ENCODE measurements at places on chromosomes 16 and 17.
A peak's percentile ranks its signal among the peaks of the same experiment; 100 is the strongest.

- no peak for DNase-seq
Measured at GRCh38 chr17:2957631-2958286, 105.6 kb downstream of the OR1D5 start.

- DNase-seq, result no peak
Measured at GRCh38 chr16:88560714-88561484, 9.3 kb upstream of the ZC3H18 start.

DNA sequence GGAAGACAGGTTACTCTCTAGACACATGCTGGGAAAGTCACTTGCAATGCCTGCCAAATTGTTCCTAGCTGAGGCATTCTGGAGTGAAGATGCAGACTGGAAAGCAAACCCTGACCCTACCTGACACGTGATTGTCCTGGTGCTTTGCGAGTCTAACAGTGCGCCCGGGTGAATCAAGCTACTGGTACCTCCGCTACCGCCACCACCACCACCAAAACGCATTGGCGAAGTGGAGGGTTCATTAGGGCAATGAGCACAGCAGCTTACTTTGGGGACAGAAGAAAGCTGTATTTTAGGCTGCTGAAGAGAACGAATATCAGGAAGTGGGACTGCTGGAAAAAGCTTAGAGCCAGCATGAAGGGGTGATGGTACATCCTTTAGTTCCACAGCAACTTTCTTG is 7.0 kb downstream of the MARF1 start:
- DNase-seq, result no peak

- DNase-seq, result no peak
Measured at GRCh38 chr16:81005610-81006161, 999 bp downstream of the CMC2 start.

DNA sequence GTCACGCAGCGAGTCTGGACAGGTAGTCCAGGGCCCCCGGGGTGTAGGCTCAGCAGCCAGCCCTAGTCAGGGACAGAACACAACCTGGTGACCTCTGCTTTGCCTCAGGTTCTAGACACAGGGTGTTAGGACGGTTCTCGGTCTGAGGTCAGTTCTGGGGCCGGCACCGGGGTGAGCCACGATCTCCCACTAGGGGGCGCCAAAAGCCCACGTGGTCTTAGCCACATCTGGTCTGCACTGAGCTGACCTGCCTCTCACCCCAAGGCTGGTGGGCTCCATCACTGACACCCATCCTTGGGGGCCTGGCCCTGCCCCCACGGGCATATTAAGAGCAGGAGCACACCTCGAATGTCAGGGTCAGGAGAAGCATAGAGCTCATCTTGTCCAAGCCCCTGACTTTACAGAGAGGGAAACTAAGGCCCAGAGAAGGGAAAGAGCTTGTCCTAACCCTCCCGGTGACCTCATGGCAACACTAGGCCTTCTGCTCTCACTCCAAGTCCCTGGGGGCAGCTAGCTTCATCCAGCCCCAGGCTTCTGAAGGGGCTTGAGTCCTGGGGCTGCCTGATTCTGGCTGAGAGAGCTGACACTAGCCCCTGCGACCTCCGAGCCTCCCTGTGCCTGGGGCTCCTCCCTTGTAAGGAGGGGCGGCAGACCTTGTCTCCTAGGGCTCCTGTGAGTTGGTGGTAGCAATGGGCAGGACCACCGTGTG is 9.0 kb downstream of the SLC5A10 start:
- DNase-seq, result peak; percentile 93

DNA sequence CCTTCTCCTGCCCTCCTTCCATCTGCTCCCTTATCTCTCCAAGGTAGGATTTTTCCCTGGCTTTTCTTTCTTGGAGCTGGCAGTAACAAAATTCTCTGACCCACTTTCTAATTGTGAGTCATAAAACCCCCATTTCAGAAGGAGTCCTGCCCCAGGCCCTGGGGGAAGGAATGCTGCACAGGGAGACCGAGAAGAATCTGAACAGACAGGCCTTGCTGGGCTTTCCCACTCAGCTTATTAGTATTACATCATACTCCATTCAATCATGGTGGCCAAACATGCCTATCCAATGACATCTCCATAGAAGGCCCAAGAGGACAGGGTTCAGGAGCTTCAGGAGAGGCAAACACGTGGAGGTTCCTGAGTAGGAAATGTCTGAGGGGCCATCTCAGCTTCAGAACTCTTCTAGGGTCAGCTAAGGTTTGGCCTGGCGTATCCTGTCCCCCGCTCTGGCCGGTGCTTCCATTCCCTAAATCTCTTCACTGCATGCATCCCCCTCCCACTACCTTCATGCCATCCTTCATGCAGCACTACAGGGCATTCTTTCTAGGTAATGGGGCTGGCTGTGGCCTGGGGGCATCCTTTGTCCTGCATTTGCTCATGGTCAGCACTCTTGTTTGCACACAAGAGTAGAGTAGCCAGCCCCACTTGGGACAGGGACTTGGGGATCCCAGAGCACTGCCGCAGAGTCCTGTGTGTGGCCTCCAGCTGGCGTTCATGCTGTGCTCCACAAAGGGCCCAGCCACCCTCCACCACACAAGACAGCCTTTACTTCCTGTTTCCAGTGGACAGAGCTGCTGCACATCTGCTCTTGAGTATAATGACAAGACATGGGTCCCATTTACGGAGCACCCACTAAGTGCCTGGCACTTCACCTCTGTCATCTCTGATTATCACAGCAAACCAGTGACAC is 8.2 kb downstream of the SLC6A2 start:
- no peak for DNase-seq

DNA sequence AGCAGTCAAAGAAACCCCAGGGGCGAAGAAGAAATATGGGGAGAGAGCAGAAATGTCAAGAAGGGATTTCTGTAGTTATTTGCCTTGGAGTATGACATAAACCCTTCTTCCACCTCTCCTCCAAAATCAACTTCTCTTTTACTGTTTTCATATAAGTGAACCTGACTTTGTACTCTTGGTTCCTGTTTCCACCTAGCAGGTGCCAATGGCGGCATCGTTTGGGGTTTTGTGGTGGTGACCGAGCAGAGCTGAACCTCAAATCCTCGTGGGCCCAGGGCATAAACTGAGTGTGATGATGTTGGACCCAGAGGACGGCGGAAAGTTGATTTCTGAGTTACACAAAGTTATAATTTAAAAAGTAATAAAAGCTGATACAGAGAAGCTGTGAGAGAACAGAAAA is 39.6 kb upstream of the PSMD7 start:
- DNase-seq, result no peak

Measured in stimulated activated naive CD8-positive, alpha-beta T cell treated with anti-CD3 and anti-CD28 coated beads, Interleukin-15, Interleukin-2, amounts not matched to agents 100 U/mL and 50 U/mL, for 24 hours (primary cell).